ENCODE measurements at places on chromosomes 1 and 21.

GRCh38 chr1:57061369-57061768 is 95.6 kb upstream of the C8B start:
- DNase-seq = no peak

GRCh38 chr1:154157520-154158306 is 2.8 kb upstream of the NUP210L start:
- peak; percentile 66 for DNase-seq

DNA sequence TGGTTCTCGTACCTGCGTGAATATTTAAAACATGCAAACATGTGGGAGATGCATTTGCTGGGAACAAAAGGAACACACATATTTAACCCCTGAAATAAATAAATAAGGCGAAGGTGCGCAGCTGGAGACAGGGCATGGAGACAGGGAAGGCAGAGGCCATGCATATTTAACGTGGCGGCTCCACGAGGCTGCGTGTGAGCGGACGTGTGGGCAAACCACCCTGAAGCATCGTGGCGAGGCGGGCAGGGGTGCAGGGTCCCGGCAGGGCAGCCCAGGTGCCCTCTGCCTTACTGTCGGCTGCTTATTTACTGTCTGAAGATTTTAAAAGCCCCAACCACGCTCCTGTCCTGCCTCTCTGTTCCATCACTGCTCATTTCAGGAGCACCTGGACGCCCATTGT is 104.0 kb upstream of the ACTRT2 start:
- DNase-seq = no peak

DNA sequence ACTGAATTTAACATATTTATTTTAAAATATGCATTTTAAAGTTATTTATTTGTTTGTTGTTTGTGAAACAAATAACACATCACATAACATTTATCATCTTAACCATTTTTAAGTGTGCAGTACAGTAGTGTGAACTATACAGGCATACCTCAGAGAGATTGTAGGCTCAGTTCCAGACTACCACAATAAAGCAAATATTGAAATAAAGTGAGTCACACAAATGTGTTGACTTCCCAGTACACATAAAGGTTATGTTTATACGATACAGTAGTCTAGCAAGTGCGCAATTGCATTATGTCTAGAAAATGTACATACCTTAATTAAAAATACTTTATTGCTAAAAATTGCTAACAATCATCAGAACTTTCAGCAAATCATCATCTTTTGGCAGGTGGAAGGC is 739.4 kb upstream of the ADGRL4 start:
- DNase-seq = no peak

DNA sequence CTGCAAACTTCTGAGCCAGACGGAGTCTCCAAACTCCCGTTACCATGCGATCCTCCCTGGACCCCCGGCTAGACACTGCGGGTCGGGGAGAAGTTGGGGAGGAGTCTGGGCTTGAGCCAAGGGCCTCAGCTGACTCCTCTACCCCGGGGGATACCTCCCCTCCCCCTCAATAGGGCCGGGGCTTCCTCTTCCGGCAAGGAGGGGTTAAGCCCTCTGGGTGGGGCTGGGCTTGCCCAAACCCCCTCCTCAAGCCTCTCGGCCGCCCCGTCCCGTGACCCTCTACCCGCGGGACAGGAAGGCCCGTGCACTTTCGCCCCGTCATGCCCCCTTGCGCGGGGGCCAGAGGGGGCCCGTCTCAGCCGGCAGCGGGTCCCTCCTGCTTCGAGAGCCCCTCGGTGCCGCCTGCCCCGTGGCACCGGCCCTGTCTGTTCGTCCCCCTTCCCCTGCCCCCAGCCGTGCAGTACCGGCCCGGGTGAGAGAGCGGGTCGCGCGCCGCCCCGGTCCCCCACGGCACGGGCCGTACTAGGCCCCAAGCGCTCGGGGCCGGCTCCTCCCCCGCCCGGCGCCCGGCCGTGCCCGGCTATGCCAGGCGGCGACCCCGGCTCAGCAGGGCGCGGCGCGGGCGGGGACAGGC is 652 bp downstream of the ARL8A start:
- DNase-seq = peak; percentile 36

DNA sequence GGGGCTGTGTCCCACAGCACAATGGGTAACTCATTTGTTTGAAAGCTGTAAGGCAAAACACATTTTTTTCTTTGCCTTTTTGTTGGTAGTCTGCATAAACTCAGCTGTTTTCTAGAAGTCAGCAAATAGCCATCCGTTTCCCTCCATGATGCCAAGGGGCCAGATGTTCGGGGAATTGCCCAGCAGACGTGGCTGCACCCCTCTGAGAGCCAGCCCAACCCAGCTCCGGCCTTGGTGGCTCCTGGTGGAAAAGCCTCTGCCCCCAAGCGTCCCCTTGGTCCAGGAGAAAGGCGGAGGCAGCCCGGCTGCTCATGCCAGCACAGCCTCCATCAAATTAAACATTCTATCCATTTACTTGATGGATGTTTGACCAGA is 58.4 kb upstream of the ADARB1 start:
- DNase-seq = no peak

GRCh38 chr1:248838357-248839167 is 538 bp downstream of the ZNF672 start:
- DNase-seq = peak; percentile 85

DNA sequence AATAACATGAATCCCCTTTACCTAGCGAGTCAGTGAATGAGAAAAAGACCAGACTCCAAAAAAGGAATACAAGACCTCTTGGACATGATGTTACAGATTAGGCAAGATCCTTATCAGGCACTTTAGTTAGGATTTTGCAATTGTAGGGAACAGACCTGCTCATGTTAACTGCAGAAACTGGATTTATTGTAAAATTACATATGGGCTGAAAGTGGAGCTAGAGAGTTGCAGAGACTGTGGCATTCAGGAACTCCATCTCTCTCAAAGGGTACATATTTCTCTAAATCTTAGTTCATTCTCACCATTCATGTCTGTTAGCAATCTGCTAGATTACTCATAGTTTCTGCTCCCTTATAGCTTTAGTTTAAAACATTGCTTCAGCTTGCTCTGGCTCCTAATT is 142.2 kb downstream of the PAPPA2 start:
- no peak for DNase-seq

- DNase-seq = no peak
Measured at GRCh38 chr1:58573138-58573537, 3.9 kb downstream of the TACSTD2 start.

DNA sequence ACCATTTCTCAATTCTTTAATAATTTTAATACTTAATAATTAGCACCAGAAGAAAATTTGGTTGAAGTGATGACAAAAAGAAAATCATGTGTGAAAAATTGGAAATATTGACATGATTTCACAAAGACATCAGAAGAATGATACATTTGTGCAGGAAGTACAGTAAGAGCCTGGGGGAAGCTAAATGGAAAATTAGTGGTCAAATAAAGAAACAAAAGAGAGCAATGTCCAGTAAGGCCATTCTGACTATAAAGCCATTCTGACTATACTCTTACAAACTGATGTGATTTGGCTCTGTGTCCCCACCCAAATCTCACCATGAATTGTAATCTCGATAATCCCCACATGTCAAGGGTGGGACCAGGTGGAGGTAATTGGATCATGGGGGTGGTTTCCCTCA is 48.6 kb upstream of the KCNE1 start:
- no peak for DNase-seq

DNA sequence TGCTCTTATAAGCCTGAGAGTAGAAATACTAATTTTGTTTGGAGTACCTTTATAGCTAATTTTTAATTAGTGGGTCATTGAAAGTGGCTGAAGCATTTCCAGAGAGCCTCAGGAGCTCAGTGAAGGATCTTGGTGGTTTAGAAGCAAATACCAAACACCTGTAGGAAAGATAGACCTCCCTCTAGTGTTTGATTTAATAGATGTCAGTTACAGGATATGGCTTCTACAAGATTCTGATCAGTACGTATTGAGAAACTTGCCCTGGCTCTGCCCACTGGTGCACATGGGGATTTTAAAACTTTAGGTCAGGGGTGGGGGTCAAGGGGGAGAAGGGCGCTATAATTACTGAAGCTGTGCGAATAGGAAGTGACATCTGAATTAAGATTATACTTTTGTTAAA is 122.2 kb downstream of the POU2F1 start:
- no peak for DNase-seq

DNA sequence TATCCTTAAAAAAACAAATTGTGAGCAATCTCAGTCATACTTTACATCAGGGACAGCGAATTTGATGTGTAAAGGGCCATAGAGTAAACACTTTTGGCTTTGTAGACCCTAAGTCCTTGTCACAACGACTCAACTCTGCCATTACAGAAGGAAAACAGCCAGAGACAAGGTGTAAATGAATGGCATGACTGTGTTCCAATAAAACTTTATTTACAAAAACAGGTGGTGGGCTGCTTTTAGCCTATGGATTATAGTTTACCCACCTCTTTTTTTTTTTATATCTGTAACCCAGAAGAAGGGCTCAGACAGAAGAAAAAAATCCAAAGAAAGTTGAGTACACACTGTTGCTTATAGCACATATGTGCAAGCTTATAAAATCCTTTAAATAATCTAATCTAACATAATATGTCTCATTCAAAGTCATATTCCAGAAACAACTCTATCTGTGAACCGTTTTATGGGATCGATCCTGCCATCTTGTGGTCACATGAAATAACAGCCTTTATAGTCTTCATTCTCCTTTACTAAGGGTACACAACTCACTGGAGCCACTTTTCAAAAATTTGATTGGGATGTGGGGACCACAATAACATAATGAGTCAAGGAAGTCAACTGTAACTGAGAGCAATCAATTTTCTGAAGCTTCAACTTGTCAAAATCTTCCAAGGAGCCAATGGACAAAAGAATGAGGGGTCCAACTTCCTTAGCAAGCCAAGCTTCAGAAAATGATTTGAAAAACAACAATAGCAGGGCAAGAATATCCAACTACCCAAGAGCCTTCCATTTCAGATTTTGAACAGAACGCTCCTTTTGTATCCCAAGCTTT is 142.2 kb upstream of the KRTAP19-8 start:
- no peak for DNase-seq

DNA sequence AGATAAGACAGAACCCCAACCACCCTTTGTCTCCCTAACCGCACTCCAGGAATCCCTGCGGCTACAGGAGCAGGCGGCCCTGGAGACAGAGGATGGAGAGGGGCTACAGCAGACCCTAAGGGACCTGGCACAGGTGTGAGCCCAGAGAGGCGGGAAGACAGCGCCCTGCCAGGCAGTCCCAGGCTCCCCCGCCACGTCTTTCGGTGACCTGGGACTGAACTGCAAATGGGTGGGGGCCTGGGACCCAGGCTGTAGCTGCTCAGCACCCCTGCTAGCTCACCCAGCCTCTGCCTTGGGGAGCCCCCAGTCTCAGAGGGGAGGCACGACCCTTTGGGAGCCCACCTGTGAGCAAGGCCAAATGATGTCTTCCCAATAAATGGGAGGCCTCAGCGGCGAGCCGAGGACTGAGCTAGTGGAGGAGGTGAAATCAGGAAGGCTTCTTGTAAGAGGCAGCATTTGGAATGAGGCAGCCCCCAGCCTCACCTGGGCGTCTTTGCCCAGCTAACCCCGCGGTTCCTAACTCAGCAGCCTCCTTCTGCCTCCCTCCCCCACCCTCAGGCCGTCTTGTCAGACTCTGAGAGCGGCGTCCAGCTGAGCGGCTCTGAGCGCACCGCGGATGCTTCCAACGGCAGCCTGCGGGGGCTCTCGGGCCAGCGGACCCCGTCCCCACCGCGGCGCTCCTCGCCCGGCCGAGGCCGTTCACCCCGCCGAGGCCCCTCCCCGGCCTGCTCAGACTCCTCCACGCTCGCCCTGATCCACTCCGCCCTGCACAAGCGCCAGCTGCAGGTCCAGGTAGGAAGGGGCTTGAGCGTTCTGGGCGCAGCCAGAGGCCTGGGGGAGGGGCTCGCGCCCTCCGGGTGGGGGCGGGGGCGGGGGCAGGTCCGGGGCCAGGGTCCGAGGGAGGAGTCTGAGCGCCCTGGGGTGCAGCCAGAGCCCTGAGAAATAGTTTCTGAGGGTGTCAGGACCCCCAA is 16.9 kb downstream of the CROCC start:
- DNase-seq = no peak

- no peak for DNase-seq
Measured at GRCh38 chr21:38142224-38142623, 114.6 kb upstream of the KCNJ15 start.

DNA sequence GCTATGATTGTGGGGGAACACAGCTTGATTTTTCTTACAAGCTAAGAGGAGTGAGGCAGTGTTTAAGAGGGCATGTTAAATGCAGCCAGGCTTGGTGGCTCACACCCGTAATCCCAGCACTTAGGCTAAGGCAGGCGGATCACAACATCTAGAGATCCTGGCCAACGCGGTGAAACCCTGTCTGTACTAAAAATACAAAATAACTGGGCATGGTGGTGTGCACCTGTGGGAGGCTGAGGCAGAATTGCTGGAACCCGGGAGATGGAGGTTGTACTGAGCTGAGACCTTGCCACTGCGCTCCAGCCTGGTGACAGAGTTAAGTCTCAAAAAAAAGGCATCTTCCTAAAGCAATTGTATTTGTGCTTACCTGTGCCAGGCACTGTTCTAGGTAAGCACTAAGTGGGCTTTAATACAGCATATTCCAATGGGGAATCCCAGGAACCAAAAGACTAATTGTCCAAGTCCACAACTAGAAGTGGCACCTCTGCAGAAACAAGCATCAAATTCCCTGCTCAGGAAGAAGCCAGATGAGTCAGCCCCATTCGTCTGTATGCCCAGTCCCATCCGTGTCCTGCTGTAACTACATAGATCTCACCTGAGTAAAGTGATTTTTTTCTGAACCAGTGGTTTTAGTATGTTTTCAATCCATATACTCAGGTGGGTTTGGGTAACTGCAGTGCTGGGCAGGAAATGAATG is 4.6 kb downstream of the RCC1 start:
- peak; percentile 44 for DNase-seq

DNA sequence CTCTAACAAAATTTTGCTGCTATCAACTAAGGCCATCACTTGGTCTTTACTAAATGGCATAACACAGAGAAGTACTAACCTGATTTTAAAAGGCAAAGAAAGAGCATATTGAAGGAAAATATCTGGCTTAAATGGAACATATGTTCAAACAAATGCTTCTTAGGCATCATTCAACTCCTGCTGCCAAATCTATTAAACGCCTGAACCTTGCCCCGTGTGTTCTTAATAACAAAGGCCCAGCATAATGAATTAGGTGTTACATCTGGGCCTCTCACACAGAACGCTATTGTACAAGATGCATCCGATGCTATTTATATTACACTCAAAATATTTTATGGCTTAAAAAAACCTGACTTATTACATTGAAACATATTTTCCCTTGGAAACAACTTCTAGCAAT is 48.4 kb downstream of the B3GALNT2 start:
- no peak for DNase-seq

DNA sequence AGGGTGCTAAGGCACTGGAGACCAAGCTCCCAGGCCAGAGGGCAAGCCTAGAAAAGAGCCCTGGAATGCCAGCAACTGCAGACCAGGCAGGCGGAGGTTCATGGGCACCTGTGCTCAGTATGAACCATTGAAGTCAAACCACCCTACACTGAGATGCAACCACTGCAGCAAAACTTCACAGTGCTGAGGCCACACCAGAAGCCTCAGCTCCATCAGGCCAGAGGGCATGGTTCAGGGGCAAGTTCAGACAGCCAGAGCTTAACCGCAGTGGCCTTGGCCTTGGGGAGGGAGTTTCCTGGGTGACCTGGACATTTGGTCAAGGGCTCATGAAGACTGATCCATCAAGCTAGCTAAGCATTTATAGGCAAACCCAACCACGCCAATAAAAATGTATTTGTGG is 7.1 kb downstream of the RCC2 start:
- DNase-seq = no peak

Data from activated naive CD4-positive, alpha-beta T cell treated with anti-CD3 and anti-CD28 coated beads, Interleukin-2, amount 50 U/mL, for 16 hours (primary cell).